ENCODE measurements at places on chromosomes 3 and 15. TPM values are rescaled to one million over a fixed set of nuclear protein-coding genes. Genes with fewer than 3 reads are reported as not detected.

GRCh38 chr3:175702956-175703355 is 843.8 kb downstream of the NAALADL2 start:
- DNase-seq, result no peak

ETFA gene
- 68.6 TPM for total RNA-seq

DNA sequence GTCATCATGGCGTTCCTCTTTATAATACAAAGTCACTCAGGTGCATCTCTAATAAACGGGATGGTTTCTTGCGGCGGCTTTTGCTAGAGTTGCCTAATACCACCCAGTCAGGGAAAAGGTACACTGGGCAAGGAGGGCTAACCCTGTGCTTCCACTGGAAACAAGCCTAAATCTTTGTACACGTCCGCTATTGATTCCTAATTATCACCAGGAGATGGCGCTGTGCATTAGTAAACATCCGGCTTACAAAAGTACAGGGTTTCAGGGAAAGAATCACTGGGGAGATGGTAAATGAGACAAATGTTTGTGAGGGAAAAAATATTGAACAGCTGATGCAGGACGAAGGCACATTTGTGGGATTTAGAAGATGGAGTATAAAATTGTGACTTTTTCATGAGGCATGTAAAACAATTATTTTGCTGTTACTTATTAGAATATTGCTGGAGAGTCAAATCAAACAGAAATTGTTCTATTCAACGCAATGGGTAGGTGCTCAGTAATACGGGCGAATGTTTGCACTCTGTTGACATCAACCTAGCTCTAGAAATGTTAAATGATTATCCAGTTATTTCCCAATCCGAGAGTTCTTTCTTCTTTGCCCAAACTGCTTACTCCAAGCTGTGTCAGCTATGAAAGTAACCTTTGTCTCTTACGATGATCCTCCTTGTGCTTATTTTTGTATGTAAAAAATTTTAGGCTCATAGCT is 50.6 kb downstream of the GMNC start:
- no peak for DNase-seq

- DNase-seq, result no peak
Measured at GRCh38 chr3:148466143-148466542, 231.6 kb upstream of the AGTR1 start.

LEO1 gene
- total RNA-seq, result 10.0 TPM

- DNase-seq, result no peak
Measured at GRCh38 chr3:169542331-169542751, 121.2 kb downstream of the MECOM start.

STX19 gene
- total RNA-seq, result not detected

CACNA2D3 gene
- total RNA-seq, result 2.0 TPM

POLQ gene
- 0.48 TPM for total RNA-seq

CFAP100 gene
- not detected for total RNA-seq

DNA sequence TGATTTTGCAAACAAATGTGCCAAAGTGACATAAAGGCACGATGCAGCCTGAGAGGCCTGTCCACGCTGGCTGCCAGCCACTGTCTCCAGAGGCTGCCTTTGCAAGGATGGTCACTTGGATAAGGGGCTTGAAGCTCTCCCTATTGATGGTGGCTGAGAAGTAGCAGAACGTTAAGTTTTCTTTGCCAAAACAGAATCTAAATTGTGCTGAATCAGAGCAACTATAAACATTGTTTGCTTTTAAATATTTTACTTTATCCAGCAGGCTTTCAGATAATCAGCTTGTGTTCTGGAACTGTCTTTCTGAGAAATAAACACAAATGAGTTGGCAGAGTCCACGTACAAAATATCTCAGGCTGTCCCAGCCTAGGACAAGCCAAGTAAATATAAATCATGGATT is 23.8 kb upstream of the CNBP start:
- DNase-seq, result no peak

DNA sequence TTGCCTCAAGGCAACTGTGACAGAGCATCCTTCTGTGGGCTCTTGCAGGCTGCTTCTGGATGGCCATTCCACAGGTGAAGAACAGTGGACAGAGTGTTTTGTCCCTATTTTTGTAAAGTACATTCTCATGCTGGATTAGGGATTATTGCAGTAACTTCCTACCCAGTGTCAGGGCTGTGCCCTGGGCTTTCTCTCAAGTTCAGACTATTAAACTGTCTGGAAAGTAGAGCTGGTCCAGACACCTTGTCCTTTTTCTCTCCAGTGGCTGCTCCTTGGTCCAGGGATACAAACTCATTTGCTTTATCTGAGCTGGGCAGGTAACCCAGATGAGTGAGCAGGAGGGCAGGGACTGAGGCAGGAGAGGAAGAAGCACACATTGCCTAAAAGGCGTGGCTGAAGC is 37.4 kb upstream of the AGBL1 start:
- no peak for DNase-seq

Data from posterior vena cava (tissue), 2 donors.